EH (cell line): ENCODE measurements at places on chromosomes 16 and 17.

- DNase-seq = no peak
Measured at GRCh38 chr17:39670746-39671145, 2.5 kb downstream of the PNMT start.

- no peak for DNase-seq
Measured at GRCh38 chr16:63943566-63943965, 1178.3 kb downstream of the CDH11 start.

GRCh38 chr17:48483004-48483403, 47.8 kb downstream of the HOXB1 start:
- DNase-seq = no peak

DNA sequence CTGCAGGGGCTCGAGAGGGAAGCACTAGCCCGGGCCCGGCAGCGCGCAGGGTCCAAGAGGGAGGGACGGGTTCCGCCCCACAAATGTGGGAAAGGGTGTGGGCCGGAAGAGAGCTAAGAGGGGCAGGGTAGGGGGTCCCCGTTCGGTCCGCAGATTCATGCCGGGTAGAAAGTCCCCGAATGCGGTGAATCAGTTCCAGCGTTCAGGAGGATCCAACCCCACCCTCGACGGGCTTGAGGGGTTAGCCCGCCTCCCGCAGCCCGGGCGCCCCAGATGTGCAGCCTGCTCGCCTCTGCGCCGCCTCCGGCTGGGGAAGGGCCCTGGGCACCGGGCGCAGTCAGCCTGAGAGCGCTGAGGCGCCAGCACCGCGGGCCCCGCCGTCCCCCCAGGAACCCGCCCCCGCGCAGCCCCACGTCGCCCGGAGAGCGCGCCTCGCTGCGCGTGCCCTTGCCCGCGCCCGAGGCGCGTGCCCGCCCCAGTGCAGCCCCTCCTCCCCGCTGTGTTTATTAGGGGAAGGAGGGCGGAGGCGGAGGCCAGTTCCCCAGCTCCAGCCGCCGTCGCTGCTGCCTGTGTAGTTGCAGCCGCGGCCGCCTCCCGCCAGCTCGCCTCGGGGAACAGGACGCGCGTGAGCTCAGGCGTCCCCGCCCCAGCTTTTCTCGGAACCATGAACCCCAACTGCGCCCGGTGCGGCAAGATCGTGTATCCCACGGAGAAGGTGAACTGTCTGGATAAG, at the start of gene LASP1:
TSS of gene LASP1 (plus strand) at position 533 of the 733 bp plus-strand sequence. CDS start at position 665, 132 bp downstream.
- peak; percentile 92 for DNase-seq

GRCh38 chr16:10907757-10908045, 30.7 kb downstream of the CIITA start:
- no peak for DNase-seq

DNA sequence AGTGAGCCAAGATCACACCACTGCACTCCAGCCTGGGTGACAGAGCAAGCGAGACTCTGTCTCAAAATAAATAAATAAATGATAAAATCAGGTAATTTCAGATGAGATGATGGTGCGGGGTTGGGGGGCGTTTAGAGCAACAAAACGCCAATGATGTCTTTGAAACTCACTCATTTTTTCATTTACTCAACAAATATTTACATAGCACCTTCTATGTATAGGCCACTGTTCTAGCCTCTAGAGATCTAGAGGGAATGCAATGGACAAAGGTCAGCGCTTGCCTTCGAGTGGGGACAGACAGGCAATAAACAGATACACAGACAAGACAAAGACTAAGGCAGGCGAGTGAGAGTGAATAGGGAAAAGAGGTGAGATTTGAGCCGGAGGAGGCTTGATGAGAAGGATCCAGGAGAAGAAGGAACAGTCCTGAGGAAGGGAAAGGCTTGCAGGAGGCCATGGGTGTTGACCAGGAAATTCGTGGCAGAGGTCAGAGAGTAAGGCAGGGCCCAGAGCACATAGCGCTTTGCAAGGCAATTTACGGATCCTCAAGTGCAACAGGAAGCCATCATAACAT, 14.1 kb downstream of the ALDH3A1 start:
- DNase-seq = no peak

DNA sequence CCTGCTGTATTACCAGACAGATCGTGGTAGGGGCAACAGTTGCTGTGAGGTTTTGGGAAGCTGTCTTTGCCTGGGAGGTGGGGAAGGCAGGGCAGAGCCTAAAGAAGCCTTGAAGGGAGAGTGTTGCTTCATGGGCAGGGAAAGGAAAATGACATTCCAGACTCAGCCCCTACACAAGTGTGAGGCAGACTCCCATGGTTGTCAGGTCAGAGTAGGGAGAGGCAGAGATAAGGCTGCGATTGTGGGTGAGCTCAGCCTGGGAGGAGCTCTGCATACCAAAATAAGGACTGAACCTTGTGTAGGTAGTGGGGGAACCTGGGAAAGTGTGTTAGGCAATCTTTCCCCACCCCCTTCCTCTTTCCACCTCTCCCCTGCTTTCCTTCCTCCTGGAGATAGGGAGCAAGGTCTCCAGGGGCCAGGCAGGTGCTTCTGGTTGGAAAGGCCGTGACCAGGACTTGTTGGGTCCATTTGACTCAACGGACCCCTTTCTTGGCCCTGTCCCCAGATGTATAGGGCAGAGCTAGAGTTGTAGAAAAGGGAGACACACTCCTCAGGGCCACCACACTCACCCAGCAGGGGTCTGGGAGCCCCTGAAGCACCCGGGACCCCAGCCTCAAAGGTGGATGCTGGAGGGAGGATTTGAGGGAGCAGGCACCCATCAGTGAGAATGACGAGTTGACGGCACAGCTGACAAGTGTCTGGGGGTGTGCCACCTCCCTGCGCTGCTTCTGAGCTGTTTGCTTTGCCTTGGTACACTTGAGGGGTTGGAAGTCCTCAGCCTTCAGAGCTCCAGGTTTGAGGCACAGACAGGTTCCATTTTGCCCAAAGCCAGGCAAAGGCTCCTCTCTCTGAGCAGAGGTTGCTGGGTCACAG, 18.5 kb upstream of the TOB1 start:
- no peak for DNase-seq

DNA sequence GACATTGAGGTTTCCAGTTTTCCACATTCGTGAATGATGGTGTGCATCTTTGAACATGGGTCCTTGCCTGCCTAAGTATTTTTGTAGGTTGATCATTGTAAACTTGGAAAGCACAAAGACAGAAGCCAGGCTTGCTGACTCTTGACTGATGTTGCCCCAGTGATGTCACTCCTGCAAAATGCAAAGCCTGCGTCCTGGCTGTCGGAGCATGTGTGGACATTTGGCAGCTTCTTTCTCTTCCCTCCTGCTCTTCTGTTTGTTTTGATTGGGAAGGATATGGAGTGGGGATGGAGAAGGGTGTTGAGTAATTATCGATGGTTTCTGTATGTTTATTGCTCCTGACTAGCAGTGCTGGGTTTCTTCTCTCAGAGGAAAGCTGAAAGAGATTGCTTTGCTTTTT, 3.2 kb downstream of the NDE1 start:
- peak; percentile 95 for DNase-seq

- no peak for DNase-seq
Measured at GRCh38 chr17:31116167-31116566, 21.4 kb downstream of the NF1 start.

- DNase-seq = peak; percentile 93
Measured at GRCh38 chr16:56910654-56911539, 21.0 kb upstream of the HERPUD1 start.

- no peak for DNase-seq
Measured at GRCh38 chr17:8941520-8941919, 24.0 kb downstream of the PIK3R5 start.

- DNase-seq = peak; percentile 71
Measured at GRCh38 chr17:50564916-50565315, 4.4 kb downstream of the CACNA1G start.

DNA sequence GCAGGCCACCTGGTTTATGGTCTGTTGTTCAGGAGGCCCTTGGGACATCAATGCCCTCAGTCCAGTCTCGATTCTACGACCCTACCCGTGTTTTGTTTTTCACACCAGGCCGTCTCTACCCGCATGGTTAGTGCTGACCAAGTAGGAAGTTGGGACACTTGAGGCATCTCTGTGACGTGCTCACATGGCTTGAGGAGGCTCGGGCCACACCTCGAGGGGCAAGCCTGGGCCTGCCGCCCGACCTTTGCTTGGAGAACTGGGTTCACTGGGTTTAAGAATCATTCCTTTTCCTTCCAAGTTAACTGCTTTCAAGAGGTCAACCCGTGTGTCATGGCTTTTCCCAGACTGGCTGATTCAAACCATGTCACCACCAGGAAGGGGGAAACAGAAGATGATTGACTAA, 86.8 kb downstream of the CMIP start:
- DNase-seq = no peak

DNA sequence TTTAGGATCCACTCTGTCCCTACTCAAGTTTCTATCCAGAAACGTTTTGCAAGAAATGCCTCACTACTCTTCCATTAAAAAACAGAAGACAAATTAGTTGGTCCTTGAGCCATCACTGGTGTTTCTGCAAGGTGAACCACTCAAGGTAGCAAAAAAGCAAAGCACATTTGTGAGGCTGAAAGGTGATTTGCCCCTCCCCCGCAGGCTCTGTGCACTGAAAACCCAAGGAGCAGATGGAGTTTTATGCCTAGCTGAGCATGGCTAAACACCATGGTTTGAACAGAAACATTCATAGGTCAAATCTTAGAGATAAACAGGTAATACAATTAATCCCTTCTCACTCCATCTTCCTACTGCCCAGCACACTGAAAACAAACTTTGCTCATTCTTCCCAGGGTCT, 538.2 kb upstream of the CDH5 start:
- DNase-seq = no peak

- DNase-seq = no peak
Measured at GRCh38 chr17:20053361-20053964, 44.3 kb downstream of the SPECC1 start.

- DNase-seq = peak; percentile 27
Measured at GRCh38 chr16:89449726-89450335, 40.5 kb downstream of the ANKRD11 start.

DNA sequence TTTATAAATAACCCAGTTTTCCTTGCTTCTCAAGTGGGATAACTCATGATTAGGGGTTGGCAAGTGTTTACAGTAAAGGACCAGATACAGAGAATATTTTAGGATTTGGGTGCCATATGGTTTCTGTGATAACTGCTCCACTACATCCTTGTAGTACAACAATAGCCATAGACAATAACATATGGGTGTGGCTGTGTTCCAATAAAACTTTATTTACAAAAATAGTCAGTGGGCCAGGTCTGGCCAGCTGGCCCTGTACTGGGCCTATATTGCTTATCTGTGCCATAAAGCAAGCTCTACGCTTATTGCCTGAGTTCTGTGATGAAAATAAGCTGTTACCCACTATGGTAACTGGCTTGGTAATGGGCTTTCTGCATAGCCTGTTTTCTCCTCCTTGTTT, 386.5 kb upstream of the RBFOX1 start:
- DNase-seq = no peak

DNA sequence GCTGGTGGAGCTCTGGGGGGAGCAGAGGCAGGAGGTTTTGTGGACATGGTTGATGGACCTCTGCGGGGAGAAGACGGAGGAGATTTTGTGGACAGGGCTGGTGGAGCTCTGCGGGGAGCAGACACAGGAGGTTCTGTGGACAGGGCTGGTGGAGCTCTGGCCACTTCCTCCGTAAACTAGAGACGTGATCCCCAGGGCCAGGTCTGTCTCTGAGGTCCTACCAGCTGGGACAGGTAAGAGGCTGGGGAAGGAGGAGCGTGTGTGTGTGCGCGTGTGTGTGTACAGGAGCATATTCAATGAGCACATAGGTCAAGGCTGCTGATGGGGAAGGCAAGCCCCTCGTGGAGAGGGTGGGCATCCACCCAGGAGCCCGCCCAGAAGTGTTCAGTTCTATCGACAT, 20.6 kb downstream of the RPH3AL start:
- no peak for DNase-seq

DNA sequence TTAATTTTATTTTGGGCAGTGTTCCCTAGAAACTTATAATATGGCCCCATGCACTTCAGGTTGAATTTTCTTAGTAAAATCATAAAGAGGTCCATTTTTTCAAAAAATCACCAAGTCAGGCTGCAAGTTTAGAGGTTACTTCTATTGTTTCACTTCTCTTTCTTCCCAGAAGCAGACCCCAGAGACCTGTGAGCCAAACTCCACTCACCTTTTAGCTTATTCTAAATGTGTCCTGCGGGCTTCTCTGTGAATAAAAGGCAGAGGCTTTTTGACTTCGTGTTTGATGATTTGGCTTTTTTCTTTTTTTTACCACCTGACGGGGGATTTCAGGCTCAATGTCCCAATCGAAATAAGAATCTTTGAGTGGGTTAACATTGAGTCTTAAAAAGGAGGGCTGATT, 7.4 kb downstream of the PRKCB start:
- no peak for DNase-seq
